ENCODE measurements at places on chromosomes 6 and 20.

GRCh38 chr6:89977808-89978748, 83.8 kb downstream of the GJA10 start:
- peak; percentile 55 for DNase-seq

DNA sequence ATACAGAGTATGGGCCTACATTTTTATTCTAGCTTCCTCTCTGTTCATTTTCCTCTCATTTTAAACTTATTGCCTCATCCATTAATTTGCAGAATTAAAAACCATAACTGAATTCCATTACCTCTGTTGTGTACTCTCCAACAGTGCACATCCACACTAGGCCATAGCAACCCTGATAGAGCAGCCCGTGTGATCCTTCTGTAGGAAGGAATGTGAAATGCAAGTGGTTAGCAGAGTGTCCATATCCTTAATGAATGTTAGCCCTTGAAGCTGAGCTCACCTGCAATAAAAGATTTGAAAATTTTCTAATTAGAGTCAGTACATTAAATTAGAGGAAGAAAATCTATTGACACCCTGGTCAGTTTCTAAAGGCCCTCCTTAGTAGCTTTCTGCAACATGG, 6.5 kb upstream of the GRIK2 start:
- no peak for DNase-seq

DNA sequence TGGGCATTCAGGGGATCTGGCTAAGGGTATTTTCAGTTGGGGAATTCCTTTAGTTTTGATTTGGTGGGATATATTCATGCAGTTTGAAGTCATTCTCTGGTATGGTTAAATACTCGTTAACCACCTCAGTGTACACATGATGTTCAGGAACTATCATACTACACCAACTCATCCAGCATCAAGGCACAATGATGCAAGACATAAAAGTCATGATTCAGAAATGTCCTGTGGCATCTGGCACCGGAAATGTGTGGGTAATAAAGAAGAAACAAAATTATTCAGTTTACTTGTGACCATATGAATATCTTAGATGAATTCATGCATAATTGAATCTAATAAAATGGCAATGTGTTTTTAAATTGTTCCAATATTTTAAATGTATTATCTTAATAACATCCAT, 129.0 kb upstream of the BMP5 start:
- peak; percentile 51 for DNase-seq

DNA sequence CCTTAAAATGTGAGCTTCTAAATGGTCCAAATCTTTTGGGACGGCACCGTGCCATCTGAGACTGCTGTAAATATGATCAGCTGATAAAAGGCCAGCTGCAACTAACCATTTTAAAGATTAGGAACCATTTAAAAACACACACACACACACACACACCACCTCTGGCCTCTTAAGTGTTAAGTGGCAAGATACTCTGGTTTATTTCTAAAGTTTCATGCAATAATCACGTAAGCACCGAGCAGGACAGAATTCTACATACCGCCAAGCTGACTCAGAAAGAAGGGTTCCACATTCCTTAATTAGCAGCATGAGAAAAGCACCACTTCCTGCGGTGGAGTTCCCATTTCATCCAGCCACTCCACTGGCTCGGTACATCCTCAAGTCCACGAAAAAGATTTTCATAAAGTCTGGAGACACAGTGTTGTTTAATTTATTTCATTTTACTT, 17.8 kb upstream of the ZNF217 start:
- peak; percentile 99 for DNase-seq

GRCh38 chr6:12869816-12870432, 153.4 kb downstream of the PHACTR1 start:
- no peak for DNase-seq

DNA sequence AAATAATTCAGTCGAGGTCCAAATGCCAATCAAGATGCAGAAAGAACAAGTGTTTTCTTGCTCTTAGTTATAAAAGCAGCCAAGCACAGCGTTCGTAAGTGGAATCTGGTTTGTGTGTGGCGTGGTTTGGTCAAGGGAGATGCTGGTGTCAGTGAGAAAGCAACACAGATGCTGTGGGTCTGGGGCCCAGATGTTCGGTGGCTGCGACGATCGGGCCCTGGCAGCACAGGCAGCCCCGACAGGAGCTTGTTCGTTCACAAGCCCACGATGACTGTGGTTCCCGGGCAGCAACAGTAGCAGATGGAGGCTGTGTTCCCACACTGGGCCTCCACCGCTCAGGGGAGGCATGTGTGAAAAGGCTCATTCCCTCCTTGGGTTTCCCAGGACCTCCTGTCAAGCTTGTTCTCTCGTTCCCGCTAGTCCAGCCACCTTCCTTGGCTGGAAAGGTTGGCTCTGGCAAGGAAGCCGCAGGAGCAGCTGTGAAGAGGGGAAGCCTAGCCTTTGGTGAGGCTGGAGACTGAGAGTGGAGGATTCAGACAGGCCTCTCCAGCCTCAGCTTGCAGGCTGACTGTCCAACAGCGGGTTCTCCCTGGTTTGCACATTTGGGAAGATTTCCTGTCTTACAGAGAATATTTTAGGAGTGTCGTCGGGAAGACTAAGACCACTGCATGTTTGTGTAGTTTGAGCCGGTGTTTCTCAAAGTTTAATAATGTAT, 304.7 kb downstream of the QKI start:
- no peak for DNase-seq

Data from AG10803 (cell line).